ENCODE measurements at places on chromosomes 3 and 15.

GRCh38 chr3:54349231-54349652 is 226.9 kb downstream of the CACNA2D3 start:
- DNase-seq = no peak

DNA sequence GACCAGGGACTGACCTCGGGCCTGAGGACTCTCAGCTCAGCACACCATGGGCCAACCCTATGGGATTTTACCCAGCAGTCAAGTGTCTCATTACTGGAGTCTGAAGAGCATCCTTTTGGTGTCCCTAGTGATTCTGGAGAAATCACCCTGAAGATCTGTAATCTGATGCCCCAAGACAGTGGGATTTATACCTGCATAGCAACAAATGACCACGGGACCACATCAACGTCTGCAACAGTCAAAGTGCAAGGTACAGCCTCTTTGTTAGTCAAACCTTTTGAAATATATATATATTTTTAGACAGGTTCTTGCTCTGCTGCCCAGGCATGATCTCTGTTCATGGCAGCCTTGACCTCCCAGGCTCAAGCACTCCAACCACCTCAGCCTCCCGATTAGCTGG is 34.2 kb upstream of the UMPS start:
- no peak for DNase-seq

DNA sequence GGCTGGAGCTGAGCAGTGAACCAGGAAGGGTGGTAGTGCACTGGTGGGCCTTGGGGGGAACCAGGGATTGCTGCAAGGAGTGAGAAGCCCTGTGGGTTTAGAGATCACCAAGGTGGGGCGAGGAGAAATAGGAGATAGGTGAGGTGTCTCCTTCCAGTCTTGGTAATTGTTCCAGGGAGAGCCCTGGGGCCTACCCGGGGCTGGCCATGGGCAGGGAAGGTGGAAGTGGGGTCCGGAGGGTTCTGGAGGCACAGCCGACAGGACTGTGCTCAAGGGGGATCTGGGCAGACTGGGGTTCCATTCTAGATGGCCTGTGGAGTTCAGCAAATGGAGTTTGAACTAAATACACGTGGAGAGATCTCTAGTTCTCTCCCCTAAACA is 4.5 kb downstream of the CHST13 start:
- DNase-seq = no peak

GRCh38 chr15:26772154-26773066 is at the start of gene GABRB3:
Gene GABRB3 (minus strand): TSS chr15:26773066.
- DNase-seq = no peak

GRCh38 chr3:143000528-143000927 is 842 bp upstream of the U2SURP start:
- no peak for DNase-seq

DNA sequence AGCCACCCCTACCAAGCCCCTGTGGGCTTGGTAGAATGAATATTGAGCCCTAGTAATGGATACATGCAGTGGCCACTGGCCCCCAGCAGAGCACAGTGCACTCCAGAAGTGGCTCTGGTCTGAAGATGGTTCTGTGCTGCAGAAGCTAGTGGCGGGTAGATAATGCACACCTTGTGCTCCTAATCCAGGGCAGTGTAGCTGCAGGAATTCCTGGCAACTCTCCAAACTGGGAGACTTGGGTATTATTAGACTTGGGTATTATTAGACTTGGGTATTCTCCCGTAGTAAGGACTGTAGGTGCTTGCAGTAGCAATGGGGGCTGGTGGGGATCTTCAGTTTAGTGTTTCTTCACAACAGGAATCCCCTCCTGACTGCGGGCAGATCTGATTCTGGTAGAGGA is 34.7 kb downstream of the NUSAP1 start:
- no peak for DNase-seq

DNA sequence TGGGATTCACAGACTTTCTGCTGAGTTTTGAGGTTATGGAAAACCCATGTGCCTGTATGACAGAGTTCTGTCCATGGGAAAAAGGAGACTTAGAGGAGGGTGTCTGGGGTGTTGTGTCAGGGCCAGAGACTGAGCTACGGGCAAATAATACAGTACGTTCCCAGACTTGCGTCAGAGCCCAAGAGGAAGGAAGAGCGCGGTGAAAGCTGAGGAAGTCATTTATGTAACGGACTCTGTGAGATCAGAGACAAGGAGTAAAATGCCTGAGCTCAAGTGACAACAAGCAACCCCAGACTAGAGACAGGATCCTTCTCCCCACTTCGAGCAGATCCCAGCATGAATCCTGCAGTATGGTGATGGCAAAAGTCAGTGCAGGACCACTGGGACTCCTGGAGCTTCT is 368.6 kb upstream of the MCTP2 start:
- DNase-seq = peak; percentile 2

DNA sequence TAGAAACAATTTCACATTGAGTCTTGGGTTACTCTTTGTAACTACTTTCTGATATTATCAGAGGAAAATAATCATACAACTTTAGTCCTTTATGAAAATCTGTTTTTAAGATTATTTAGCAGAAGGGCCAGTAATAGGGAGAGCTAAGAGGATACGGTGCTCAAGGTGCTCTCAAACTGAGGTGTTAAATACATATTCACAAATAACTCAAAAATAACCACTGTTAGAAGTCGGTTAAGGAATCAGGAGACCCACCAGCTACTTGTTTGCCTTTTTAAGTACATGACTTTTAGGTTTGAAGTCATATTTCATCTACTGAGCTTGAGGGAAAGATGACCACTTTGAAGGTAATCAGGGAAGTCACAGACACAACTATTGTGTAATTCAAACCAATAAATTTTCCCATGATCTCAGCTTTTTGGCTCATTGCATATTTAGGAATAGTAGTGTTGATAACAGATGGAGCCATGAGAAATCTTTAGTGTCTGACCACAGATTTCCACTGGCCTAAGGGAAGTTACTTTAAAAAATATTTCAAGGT is 1.4 kb upstream of the RSRC1 start:
- DNase-seq = no peak

DNA sequence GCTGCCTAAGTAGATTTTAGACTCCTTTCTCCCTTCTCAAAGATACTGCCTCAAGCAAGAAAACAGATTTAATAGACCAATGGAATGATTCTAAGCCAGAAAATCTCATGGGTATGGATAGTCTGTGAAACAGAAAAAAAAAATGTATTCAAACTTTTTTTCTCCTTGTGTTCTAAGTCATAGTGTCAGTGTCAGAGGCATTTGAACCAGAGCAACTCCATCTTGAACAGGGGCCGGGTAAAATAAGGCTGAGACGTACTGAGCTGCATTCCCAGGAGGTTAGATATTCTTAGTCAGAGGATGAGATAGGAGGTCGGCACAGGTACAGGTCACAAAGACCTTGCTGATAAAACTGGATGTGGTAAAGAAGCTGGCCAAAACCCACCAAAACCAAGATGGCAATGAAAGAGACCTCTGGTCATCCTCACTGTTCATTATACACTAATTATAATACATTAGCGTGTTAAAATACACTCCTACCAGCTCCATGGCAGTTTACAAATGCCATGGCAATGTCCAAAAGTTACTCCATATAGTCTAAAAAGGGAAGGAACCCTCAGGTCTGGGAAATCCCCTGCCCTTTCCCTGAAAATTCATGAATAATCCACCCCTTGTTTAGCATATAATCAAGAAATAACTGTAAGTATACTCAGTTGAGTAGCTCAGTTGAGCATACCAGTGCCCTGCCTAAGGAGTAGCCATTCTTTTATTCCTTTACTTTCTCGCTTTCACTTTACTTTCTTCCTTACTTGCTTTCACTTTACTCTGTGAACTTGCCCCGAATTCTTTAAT is 72.8 kb upstream of the GOLGA8B start:
- no peak for DNase-seq

DNA sequence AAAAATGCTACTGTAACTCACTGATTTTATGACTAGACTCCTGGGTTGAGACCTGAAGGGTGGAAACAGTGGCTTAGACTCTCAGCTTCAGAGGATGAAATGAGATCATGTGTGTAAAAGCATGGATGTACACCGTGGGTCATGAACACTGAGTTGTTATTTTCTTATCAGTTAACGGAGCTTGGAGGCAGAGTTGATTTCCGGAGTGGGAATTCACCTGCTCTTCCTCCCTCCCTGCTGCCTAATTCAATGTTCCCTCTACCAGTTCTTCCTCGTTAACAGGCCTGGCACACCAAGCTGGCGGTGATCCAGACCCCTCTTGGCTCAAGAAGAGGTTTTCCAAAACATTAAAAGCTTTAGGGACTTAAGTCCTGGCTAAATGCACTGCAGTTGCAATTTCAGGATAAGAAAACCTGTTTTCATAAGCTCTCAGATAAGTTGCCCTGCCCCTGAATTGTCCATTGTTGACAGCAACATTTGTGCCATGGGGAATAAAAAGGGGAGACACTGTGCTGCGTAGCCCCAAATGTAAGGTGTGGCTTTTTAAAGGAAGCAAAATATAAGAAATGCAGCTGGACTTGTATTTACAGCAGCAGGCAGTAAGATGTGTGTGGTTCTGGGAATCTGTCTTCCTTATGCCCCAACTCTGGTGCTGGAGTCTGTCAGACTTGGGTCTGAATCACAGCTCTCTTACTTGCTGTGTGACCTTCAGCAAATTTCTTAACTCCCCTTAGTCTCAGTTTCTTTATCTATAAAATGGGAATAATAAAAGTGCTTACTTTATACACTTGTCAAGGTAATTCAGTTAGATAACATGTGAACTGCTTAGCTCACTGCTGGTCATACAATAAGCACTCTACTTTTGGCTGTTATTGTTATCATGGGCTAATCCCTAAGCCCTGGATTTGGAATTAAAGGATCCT is 9.9 kb downstream of the PDIA5 start:
- DNase-seq = no peak

- no peak for DNase-seq
Measured at GRCh38 chr3:42114130-42114725, 23.1 kb downstream of the TRAK1 start.

- DNase-seq = no peak
Measured at GRCh38 chr3:144351773-144352365, 380.2 kb downstream of the DIPK2A start.

GRCh38 chr3:21484828-21485144 is 266.2 kb downstream of the ZNF385D start:
- DNase-seq = no peak

DNA sequence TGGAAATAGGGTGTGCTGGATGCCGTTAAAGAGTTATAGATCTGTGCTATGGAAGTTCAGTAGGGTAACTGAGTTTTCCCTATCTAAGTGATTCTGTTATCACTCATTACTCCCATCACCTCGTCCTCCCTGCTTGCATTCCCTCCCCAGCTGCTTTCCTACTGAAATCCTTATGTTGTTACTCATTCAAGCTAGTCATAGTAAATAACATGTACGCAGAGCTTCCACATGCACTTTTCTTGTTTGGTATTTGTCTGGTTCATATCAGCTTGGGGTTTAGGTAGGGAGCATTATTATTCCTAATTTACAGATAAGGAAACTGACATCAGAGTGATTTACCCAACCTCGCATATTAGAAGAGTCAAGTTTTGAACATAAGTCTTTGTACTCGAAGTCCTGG is 135.1 kb downstream of the HCN4 start:
- no peak for DNase-seq

GRCh38 chr3:173037840-173038483 is 103.1 kb downstream of the SPATA16 start:
- DNase-seq = no peak

DNA sequence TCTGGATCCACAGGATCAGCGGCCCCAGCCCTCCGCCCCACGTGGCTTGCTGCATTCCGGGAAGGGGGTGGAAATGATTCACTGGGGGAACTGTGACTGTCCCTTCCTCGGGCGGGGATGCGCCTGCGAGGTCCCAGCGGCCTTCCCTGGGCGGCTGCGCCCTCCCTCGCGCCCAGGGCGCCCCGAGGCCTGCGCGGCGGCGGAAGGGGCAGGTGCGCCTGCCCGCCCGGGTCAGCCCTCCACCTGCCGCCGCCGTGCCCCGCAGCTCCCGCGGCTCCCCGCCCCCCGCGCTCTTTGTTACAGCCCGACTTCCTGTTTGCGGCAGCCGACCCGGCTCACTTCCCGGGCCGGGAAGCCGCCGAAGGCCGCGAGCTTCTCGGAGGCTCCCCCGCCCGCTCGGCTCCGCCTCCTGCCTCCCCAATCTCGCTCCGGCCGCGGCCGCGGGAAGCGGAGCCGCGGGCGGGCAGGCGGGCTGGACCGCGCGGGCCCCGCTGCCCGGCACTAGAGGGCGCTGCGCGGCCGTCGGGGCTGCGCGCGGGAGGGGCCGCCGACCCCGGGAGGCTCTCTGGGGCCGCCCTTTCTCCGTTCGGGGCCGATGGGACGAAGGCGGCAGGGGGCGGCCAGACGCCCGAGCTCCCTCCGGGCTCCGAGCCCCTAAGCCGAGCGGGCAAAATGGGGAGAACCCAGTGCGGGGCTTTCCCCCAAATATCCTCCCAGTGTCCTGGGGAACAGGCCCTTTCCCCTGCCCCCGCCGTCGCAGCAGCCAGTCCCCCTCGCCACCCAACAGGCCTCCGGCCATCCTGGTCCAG is 11.5 kb upstream of the CHAC1 start:
- DNase-seq = peak; percentile 42

All from CD4-positive, alpha-beta T cell treated with Interleukin-4 for 4 hours (primary cell).